ENCODE measurements at places on chromosomes 7 and 10.

GRCh38 chr7:26842897-26843296, 21.5 kb downstream of the SKAP2 start:
- no peak for DNase-seq

- DNase-seq, result no peak
Observed at GRCh38 chr7:2126621-2127020, 106.1 kb downstream of the MAD1L1 start.

GRCh38 chr10:77020426-77021040, 617.1 kb downstream of the KCNMA1 start:
- no peak for DNase-seq

- DNase-seq, result no peak
Observed at GRCh38 chr10:11707624-11708350, 34.4 kb upstream of the ECHDC3 start.

DNA sequence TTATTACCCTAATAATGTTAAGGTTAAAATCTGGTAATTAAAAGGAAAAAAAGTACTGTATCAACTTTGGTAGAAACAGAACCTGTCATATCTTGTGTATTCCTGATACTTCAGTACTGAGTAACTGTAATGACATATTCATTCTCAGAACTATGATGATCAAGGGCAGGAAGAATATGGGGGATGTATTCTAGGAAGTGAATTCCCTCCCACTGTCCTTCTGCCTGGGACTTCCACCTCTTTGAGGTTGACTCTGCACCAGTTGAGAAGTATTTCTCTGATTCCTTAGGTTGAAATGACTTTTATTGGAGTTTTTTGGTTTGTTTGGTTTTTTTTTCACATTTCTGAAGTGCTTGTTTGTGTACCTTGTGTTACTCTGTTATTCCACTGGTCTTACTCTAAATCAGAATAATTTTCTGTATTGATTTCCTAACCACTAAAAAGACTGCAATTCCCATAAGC, 36.9 kb downstream of the WASL start:
- no peak for DNase-seq

DNA sequence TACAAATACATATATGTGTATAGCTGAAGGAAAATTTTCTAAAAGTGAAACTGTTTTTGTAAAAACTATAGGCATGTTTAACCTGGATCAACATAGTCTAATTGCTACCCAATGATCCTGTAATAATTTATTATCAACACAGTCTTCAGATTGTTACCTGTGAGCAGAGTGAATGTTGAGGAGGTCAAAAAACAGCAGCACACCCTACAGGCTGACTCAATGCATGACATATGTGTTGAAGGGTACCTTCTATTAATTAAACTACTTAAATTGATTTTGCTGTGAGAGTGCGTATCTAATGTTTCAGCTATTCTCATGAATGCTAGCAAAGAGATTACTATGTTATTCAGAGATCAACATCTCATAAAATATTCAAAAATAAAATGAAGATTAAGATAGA, 411.4 kb downstream of the TNS3 start:
- DNase-seq, result no peak

DNA sequence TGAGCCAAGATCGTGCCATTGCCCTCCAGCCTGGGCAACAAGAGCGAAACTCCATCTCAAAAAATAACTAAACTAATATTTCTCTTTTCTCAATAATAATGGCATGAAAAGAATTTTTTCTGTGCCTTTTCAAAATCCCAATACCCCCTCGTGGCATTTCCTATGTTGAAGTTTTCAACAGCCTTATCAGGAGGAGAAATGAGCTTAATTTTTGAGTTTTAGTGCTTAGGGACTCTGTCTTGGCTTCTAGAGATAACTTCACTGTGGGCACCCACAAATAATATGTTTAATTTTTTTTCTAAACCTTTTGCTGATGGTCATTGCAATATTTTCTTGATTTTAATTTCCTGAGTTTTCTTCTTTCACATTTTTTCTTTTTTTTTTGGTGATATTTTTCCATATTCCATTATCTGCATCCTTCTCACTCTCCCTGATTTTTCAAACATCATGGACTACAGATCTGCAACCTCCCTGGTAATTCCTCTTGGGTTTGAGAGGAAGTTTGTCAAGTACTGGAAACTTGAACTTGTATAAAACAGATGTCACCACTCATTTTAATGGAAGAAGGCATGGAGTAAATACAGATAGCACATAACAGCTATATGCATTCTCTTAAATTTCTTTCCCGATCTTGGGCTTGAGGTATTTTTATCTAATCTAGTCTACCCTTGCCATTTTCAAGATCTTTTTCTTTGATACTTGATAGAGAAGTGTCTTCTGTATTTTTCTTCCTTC, 84.0 kb downstream of the KAT6B start:
- DNase-seq, result no peak

DNA sequence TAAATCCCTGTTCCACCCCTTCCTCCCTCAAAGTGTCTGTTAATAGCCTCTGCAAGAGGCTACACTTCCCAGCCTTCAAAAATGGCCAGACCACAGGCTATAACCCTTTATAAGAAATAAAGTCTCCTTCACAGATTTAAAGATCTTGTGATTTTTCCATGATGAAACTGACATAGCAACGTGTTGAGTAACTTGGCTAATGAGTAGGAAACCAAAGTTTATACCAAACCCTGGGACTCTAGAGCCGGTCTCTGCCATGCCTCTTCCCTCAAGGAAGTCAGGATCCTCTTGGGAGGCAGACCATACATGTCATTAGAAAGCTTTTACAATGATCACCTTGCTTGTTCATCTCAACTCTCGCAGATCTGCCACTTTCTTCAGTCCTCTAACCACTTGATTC, 44.4 kb downstream of the GRM8 start:
- no peak for DNase-seq

DNA sequence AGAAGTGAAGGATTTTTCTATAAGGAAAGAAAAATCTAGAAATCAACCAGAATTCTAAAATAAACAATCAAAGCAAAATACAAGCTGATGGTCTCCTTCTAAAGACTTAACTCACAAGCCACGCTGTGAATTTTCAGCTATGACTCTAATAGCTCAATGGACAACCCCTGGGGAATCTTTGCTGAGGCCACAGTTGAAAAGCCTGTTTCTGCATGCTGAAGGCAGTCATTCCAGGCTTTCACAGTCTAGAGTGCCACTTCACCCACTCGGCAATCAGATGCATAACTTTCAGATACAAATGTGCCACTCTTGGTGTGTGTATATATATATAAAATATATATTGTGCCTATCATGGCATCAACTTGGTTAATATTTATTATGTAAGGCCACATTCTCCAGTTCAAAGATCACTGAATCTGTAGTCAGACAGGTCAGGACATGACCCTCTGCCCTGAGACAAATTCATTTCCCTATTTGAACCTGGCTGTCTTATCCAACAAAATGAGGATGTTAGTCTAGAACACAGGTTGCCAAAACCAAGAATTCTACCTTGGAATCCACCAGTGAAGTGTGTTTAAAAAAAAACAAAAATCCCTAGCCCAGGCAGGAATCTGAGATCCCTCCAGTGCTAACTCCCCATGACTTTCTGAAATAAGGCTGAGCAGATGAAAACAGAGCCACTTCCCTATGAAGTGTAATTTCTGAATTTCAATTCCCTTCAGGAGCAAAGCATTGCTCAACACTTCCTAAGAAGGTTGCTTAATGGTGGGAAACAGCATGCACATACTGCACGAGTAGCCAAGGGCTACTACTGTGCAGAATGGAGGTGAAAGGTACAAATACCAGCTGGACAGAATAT, 9.9 kb downstream of the LIPA start:
- DNase-seq, result no peak

DNA sequence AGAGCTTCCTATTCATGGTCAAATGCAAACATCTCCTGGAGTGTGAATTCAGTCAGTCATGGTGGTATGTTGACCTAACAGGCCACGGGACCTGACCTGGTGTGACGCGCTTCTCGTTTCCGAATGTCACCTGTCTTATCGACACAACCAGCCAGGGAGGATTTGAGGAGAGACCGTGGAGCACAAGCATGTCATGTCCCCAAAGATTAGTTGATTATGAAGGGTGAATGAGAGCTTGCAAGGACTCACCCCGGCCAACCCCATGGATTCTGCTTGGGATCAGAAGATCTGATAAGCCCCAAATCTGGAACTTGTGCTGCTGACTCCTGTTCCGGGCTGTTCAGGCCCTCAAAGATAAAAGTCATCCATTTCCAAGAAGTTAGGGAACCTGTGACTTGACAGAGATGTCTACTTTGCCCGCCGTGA, 10.5 kb downstream of the ADRA2A start:
- no peak for DNase-seq

DNA sequence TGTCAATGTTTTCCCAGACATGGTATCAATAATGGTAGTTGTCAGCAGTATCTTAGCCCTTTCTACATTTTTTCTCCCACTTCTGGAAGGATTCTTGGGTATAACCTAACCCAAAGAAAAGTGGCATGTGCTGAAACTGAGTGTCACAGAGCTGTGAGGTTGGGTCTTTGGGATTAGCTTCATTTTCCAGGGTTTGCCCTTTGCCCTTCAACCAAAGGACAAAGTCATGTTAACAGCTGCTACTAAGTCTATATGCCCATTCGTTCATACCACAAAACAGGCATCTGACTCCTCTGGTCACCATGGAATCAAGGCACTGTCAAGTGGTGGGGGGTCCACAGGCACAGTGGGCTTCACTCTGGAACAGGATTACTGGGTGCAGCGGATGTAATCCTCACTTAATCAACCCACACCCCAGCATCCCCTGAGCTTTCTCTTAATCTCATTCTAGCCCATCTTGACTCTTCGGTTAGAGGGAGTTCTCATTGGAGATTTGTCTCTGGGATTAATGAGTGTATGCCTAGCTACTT, 29.1 kb downstream of the CTAGE6 start:
- DNase-seq, result no peak

- no peak for DNase-seq
Observed at GRCh38 chr7:39306016-39306570, 260.1 kb upstream of the YAE1 start.

DNA sequence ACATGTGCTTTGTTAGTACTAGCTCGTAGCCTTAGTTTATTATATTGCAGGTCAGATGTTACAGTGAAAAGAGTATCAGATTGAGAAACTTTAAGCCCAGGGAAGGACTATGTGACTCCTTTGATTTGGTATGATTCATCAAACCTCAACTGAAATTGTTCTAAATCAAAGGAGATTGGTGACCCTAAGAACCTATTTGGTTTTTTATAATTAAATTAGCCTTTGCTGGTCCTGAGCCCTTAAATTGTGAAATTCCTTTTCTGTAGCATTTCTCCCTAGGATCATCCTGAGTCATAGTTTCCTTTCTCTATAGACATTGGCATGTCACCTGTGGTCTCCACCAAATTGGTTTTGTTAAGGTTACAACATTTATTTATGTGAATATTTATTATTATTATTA, 89.7 kb downstream of the POLR1F start:
- no peak for DNase-seq

GRCh38 chr10:77320971-77321471, 316.6 kb downstream of the KCNMA1 start:
- no peak for DNase-seq

GRCh38 chr10:49076741-49077521, 38.4 kb downstream of the VSTM4 start:
- DNase-seq, result peak; percentile 41

- DNase-seq, result no peak
Observed at GRCh38 chr7:123538897-123539296, 4.5 kb upstream of the IQUB start.

DNA sequence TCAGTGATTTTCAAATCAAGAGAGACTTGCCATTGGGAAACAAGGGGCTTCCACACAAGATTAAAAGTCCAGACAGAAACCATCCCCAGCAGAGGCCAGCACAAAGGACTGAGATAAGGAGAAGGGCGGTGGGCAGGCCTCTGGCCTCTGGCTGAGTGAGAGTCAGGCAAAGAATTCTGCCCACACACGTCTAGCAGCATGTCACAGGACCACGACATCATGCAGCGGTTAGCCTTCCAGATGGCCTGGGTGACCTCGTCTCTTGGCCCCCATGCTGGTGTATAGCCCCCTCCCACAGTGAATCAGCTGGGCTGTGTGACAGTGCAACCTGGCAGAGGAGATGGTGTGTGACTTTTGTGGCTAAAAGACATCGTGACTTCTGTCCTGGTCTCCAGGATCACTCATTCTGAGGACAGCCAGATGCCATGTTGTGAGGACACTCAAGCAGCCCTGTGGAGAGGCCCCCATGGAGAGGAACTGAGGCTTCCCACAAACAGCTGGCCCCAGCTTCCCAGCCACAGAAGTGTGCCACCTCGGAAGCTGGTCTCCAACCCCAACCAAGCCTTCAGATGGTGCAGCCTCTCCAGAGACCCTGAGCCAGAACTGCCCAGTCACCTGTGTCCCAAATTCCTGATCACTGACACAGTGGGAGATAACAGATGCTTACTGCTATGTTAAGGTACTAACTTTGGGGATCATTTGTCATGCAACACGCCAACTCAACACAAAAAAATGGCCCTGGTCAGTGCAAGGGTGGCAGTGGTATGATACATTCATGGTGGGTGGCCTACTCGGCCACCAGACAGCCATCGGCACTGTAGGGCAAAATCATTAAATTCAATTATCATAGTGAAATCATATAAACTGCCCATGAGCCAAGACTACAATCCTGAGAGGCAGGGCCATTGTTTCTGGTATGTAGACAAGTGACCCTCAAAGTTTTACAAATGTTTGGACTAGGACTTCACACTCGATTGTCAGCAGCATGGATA, 73.2 kb downstream of the TNS3 start:
- no peak for DNase-seq

GRCh38 chr7:30430276-30430675, 48.3 kb downstream of the NOD1 start:
- no peak for DNase-seq

- DNase-seq, result no peak
Observed at GRCh38 chr10:8418631-8419030, 364.1 kb downstream of the GATA3 start.

- no peak for DNase-seq
Observed at GRCh38 chr7:2732959-2733584, 45.1 kb downstream of the AMZ1 start.

GRCh38 chr10:103517234-103518085, 24.0 kb downstream of the NEURL1 start:
- peak; percentile 23 for DNase-seq

DNA sequence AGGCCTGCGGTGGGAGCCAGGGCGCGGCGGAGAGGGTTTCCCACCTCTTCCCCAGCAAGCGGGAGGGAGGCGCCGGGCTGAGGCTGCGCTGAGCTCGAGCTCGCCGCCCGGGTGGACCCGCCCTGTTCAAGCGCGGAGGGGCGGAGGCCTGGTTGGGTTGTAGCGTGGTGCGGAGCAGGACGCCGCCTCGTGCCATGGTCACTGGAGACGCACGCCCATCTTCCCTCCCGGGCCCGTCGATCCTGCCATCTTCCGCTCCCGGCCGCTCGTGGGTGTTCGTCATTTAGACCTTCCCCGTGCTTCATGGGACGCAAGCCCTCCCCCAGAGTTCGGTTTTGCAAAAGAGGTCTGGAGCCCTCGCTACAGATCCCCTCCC, 9.3 kb upstream of the EN2 start:
- DNase-seq, result no peak

GRCh38 chr7:26482927-26483326, 191.3 kb downstream of the SNX10 start:
- no peak for DNase-seq

GRCh38 chr7:76343294-76343930, 15.4 kb downstream of the YWHAG start:
- no peak for DNase-seq
